ENCODE measurements at places on chromosomes 1 and 21.

- DNase-seq: no peak
Observed at GRCh38 chr1:70909262-70909822, 138.3 kb downstream of the PTGER3 start.

DNA sequence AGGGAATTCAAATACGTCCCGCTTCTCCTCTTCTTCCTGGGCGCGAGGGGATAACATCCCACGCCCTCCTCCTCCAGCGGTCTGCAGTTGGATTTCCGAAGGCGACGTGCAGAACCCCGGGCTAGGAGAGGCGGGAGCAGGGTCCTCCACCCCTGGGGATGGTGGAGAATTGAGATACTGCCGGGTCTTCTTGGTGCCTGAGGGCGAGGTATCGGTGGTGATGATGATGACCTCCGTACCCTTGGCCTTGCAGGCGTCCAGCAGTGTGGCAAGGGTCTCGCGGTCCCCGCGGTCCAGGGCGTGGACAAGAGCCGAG is 3.2 kb upstream of the LIX1L start:
- DNase-seq: peak; percentile 30

DNA sequence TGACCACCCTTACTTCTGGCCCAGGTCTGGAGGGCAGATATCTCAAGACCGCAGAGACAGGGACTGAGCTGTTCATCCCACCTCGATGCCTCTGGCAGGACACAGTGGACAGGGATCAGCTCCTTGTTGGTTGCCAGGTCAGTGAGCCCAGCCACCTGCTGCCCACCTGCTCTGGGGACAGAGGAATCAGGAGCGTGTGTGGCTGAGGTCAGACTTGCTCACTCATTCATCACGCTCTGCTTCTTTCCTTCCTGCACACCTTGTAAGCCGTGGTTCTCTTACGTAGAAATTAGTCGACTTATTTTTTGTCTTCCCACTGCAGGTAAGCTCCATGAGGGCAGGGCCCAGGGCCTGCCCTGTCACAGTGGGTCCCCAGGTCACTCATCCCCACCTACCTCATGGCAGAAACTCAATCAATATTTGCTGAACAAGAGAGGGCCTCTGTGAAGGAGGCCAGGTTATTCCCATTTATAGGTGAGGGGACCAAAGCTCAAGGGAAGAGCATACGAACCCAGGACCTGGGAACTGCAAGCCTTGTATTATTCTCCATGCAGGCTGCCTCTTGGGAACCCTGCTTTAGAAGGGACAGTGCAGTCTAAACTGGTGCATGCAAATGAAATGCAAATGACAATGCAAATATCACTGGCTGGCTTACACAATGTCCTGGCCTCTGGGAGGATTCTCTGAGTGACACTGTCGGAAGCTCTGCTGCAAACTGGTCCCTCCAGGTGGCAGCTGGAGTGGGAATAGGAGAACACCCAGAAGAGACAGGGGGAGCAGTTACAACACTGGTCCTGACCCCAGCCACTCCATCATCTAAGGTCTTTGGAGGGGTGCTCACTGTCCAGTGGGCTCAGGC is 58.4 kb upstream of the PAX7 start:
- DNase-seq: peak; percentile 48

DNA sequence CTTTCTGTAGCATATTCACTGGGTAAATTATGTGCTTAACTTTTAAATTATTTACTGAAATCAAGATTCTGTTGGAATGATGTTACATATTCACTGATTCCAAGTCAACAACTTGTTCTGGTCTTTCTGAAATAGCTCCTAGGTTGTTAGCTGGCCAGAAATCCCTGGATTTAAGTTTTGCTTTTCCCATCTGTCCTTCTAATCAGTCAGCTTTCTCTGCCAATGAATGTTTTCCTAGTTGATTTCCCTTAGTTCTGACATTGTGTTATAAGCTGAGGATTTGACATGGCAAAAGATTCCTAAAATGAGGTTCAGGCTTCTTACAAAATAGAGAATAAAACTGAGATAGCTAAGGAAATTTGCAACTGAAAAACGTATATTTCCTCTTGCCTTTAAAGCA is 1479.6 kb downstream of the MRPL39 start:
- no peak for DNase-seq

GRCh38 chr21:31999810-32000468 is 127.1 kb downstream of the HUNK start:
- DNase-seq: no peak
